ENCODE measurements at places on chromosomes 6 and 20. TPM values are rescaled to one million over a fixed set of nuclear protein-coding genes. Genes with fewer than 3 reads are reported as not detected.

GRCh38 chr6:165110860-165111259 is 198.5 kb downstream of the C6orf118 start:
- H3K4me3 ChIP-seq: no peak overlapping the region
- peaks cover 3% of the 10 kb centered on the region for H3K27me3 ChIP-seq
- no peaks in the 10 kb centered on the region for H3K4me1 ChIP-seq
- H3K27ac ChIP-seq: no peak overlapping the region

- peaks cover 3% of the 10 kb centered on the region for H3K27me3 ChIP-seq
- H3K36me3 ChIP-seq: no peaks in the 10 kb centered on the region
- no peaks in the 10 kb centered on the region for H3K4me1 ChIP-seq
- DNase-seq: no peak
Measured at GRCh38 chr6:70231311-70231710, 71.6 kb downstream of the COL9A1 start.

- no peak overlapping the region for H3K27ac ChIP-seq
- H3K27me3 ChIP-seq: peaks cover 2% of the 10 kb centered on the region
- H3K4me1 ChIP-seq: no peaks in the 10 kb centered on the region
- no peak overlapping the region for H3K4me3 ChIP-seq
Measured at GRCh38 chr20:31914170-31914569, 37.7 kb downstream of the PDRG1 start.

DNA sequence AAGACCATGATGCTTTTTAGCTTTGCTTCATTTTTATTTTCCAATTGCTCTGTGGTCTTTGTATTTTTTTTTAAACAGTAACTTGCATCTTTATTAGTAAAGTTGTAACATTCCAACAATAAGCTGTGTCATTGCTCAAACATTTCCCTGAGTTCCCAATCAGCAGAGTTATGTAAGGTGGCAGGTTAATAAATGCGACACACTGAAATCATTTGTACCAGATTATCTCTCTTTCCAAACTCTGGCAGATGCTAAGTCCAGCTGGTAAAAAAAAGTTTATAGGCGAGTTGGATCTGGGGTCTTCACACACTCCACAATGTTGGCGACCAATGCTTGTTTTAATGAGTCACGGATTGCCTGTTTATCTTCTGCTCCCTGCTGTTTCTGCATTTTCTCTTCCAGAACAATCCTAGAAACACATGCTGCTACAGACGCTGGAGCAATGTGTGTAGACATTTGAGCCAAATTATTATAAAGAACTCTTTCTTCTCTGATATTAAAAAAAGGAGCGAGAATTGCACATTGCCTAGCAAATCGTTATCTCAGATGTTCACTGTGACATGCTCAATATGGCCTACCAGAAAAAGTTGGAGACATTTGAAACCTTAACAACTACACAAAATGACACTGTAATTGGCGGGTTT is 113.6 kb upstream of the IFNGR1 start:
- no peaks in the 10 kb centered on the region for H3K4me1 ChIP-seq
- no peak overlapping the region for H3K27ac ChIP-seq
- no peak for DNase-seq
- peaks cover 21% of the 10 kb centered on the region for H3K27me3 ChIP-seq
- H3K4me3 ChIP-seq: no peak overlapping the region

DNA sequence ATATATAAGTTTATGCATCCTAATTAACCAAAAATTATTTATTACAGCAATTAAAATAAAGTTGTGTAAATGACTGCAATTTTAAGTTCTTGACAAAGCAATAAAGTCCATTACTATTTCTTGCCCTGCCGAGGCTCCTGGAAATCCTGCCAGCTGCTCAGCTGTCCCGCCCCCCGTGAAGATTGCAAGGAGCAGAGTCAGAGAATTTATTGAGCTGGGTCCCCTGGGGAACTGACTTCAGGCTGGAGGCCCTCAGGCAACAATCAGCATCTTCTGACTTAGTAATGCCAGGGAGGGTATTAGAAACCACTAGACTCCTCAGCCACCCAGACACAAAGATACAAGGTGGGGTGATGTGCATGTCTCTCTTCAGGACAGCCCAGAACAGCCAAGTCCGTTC is 92.3 kb downstream of the EDN3 start:
- peaks cover 7% of the 10 kb centered on the region for H3K27me3 ChIP-seq
- no peak overlapping the region for H3K27ac ChIP-seq
- DNase-seq: no peak
- H3K36me3 ChIP-seq: no peaks in the 10 kb centered on the region
- H3K4me3 ChIP-seq: no peak overlapping the region

HDGFL1 gene
- not detected for total RNA-seq

All from activated naive CD8-positive, alpha-beta T cell treated with anti-CD3 and anti-CD28 coated beads, Interleukin-2, amount 10 ng/mL, durations not matched to agents 7 days and 5 days (primary cell).